ENCODE measurements at places on chromosomes 3 and 15.
A peak's percentile ranks its signal among the peaks of the same experiment; 100 is the strongest.

- ATAC-seq = no peak
These were observed 8.6 kb downstream of the SPG11 start for GRCh38 chr15:44654858-44655257.

DNA sequence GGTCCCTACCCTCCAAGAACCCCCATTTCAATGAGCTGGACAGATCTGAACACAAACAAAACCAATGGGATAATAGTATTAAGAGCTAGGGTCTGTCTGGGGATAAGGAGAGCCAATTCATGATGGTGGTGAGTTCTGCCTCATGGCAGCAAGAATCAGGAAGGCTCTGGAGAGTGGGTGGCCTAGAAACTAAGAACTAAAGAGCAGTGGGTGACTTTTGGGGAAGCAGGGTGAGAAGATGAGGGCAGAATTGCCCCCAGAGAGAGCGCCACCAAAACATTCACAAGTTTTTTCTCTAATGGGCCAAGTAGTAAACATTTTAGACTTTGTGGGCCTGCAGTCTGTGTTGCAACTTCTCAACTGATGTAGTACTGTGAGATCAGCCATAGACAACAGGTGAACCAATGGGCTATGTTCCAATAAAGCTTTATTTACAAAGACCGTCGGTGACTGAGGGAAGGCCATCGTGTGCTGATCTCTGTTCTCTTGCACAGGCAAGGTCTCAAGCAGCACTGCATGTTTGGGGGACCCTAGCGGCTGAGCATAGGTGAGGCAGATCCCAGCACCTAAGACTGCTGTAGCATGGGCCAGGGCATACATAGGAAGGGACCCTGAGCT is 225.5 kb upstream of the ST8SIA2 start:
- ATAC-seq = no peak

GRCh38 chr3:69353088-69353478 is 32.8 kb downstream of the FRMD4B start:
- ATAC-seq = no peak

DNA sequence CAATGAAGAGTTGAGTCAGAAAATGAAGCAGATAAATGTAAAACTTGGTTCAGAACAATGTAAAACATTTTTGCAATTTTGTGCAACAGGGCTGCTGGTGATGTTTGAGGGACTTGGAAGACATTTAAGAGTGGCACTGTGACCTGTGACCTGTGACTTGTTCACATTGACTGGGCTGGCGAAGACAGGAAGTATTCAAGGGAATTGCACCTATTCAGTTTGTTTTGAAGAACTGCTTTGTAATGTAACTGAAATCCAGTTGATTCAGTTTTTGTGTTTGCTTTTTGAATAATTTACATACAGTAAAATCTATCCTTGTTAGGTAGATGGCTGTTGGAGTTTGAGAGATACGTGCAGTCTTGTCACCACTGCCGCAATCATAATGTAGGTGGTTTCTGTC is 35.4 kb downstream of the MCTP2 start:
- no peak for ATAC-seq

DNA sequence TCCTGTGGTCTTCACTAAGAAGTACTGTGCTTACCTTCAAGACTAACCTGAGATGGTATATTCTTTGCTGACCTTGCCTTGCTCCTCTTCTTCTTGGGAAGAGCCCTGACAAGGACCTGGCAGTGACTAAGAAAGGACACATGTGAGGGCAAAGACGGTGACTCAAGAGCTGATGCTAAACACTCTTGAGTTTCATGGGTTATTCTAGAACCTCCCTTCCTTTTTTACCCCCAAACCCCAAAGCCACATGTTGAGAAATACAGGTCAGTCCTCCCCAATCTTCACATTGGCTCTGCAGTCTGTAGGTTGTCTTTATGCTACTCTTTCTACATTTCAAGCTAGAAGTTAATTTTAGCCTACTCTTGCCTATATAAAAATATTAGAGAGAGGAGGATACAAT is 200.6 kb downstream of the SEMA6D start:
- ATAC-seq = no peak

GRCh38 chr3:104040896-104041295 is 1325.8 kb upstream of the ALCAM start:
- ATAC-seq = no peak

- ATAC-seq = no peak
These were observed 112.4 kb upstream of the DCBLD2 start for GRCh38 chr3:99013777-99014315.

GRCh38 chr3:11845651-11846050 is 1.0 kb downstream of the TAMM41 start:
- no peak for ATAC-seq

GRCh38 chr15:62099094-62099601 is 32.4 kb downstream of the C2CD4A start:
- no peak for ATAC-seq

- ATAC-seq = no peak
These were observed 347.2 kb upstream of the TPRG1 start for GRCh38 chr3:188824566-188824965.

DNA sequence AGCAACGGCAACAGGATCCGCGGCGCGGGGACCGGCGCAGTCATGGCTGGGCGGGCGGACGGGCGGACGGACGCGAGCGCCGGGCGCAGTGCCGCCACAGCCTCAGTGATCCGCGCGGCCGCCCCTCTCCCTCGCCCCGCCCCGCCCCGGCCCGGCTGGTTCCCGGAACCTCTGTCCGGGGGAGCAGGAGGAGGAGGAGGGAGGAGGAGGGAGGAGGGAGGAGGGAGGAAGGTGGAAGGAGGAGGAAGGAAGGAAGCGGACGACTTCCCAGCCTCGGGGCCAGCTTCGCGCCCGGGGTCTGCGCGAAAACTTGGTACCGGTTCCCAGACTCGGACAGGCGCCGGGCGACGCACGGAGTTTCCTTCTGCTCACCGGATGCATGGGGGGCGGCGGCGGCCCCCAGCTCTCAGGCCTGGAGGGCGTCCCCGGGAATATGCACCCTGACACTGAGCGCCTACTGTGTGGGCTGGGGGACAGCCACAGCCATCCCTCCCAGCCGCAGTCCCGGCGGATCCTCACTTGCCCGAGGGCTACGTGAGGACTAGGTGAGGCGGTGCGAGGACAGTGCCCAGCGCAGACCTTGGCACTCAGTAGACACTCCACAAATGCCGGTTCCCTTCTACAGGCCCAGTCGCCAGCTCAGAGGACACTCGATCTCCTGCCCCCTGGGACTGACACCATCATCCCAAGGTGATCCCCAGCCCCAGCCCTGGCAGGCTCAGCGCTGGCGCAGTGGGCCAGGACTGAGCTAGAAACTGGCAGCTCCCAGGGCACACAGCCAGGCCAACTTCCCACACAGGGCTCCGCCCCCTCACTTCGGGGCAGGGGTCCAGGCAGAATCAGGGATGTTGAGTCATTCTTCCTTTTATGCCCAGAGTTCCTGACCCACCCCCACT is at the start of gene SHISA5:
TSS of gene SHISA5 (minus strand) at position 124 of the 896 bp plus-strand sequence. CDS start at position 44, 80 bp downstream.
- peak; percentile 77 for ATAC-seq

DNA sequence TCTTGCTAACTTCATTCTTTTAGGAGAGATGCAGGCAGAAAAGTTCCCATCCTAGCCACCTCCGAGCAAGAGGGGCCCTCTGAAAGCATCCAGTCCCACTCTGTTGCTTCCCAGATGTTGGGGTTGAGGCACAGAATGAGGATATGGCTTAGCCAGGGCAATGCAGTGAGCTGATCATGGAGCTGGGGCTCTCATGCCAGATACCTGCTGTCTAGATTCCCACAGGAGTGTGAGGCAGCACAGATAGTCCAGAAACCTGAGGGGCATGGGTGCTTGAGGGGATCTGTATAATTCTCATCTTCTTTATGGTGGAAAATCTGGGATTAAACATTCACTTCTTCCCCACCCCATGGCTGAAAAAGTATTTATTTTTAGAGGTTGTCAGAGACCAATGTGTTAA is 1.2 kb downstream of the SLC22A13 start:
- no peak for ATAC-seq

- ATAC-seq = peak; percentile 50
These were observed 40.5 kb downstream of the FILIP1L start for GRCh38 chr3:100073714-100074307.

GRCh38 chr15:89221543-89221942 is at the start of gene RLBP1:
RLBP1 (minus strand) TSS chr15:89221579; CDS start chr15:89218975, 2,604 bp downstream.
- no peak for ATAC-seq

- ATAC-seq = no peak
These were observed 25.2 kb upstream of the CNTN3 start for GRCh38 chr3:74639681-74640080.
